Airway epithelial cell (primary cell): ENCODE measurements at places on chromosomes 1 and 21. TPM values are rescaled to one million over a fixed set of nuclear protein-coding genes. Genes with fewer than 3 reads are reported as not detected.

The FOXD2 gene
- 0.05 and 0.14 TPM in 2 replicates for total RNA-seq

The ADCY10 gene
- not detected in 2 replicates for total RNA-seq

The NPHS2 gene
- total RNA-seq: not detected in 2 replicates

The BTG3 gene
- 41.7 and 55.4 TPM in 2 replicates for total RNA-seq

The CD34 gene
- not detected in 2 replicates for total RNA-seq

The RNU1-1 gene
- total RNA-seq: under 0.01 TPM in 2 replicates

The FAM151A gene
- total RNA-seq: not detected in 2 replicates

The SLC9C2 gene
- total RNA-seq: not detected in 2 replicates
